GM20000 (cell line): ENCODE measurements at places on chromosomes 6 and 20.

- DNase-seq, result no peak
Observed at GRCh38 chr6:73830119-73830518, 134.1 kb downstream of the CD109 start.

GRCh38 chr6:5667737-5668136 is 339.0 kb downstream of the NRN1 start:
- no peak for DNase-seq

GRCh38 chr6:108074359-108075144 is at the start of gene OSTM1:
OSTM1 (minus strand) TSS chr6:108074741; CDS start chr6:108074651, 90 bp downstream.
- peak; percentile 100 for DNase-seq

DNA sequence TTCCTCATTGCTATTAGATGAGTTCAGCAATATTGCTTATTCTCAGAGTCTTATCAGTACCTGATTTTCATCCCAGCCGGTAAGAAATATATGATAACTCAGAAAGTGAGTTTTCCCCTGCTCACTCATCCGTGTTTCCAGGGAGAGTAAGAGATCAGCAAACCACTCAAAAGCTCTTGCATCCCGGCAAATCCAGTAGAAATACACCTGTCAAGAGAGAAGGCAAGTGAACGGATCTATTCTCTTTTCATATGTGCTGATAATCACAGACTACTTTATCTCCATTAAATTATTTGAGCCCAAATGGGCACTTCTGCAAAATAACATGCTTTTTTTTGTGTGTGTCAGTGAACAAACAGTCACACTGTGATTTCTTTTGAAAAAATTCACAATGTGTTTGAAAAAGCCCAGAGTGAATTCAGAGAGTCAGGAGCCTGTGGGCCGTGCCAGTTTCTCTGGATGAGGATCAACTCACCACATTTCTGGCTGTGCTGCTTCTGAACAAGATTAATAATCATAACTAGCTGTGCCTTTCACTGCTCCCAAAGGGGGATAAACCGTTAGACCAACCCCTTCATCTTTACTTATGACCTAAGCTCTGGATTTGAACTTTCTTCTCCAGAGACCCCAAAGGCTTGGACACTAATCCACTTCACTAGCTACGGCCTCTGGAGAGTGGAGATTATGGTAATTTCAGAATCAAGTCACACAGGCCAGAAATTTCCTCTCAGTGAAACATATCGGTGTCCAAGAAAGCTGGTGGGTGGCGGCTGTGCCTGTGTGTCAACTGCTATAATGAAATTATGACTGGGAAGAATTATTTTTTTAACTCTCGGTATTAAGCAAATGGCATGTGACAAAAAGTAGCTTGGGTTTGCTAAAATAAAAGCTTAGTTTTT is 44.2 kb downstream of the NOX3 start:
- DNase-seq, result no peak

- DNase-seq, result no peak
Observed at GRCh38 chr6:37665304-37665703, 32.4 kb downstream of the MDGA1 start.

DNA sequence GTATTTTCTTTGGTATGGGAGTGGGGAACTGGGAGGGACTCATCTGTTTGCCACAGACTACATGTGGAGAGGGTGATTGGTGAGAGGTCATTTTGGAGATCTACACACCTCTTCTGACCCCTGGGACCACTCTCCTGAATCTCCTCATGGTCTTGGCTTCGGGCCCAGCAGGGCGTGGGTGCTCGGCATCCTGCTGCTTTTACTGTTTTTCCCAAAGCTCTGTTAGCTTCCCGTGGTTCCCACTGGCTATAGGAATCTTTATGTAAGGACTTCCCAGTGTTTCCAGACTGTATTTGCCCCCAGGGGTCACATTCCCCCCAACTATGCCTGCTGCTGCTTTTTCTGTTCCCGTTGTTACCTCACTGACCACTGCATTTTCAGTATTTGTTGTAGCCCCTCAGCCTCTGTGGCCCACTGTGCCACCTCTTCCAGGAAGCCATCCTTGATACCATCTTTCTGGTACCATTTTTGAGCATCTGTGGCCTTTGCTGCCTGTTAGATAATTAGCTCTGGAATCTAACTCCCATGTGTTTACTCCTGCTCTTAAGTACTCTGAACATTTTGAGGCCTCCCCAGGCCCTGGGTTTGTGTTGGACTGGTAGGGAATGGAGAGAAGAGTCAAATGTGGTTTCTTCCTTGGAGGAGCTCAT is 14.9 kb downstream of the PLCG1 start:
- no peak for DNase-seq

GRCh38 chr20:2357114-2357513 is 23.6 kb upstream of the TGM6 start:
- DNase-seq, result no peak

DNA sequence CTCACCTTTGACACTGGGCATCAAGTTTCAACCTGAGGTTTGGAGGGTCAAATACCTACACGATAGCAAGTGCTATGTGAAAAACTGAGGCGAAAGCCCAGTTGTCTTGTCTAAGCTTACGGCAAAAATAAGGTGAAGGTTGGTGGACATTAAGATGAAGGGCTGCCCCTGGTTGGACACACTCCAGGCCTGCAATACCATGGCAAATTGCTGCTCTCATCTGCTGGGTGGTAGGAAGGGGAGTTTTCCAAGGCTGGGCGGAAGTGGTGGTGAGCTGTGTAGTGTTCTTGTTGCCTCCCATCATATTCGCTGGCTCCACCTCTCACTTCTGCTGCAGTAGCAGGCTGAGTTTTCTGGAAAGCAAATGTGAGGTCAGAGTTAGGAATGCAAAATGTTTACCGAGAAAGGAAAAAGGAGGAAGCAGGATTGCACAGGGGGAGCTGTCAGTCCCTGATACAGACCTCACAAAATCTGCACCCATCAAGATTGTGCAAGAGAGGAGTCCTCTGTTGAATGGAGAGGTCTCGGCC is 33.7 kb downstream of the SCP2D1 start:
- DNase-seq, result no peak

DNA sequence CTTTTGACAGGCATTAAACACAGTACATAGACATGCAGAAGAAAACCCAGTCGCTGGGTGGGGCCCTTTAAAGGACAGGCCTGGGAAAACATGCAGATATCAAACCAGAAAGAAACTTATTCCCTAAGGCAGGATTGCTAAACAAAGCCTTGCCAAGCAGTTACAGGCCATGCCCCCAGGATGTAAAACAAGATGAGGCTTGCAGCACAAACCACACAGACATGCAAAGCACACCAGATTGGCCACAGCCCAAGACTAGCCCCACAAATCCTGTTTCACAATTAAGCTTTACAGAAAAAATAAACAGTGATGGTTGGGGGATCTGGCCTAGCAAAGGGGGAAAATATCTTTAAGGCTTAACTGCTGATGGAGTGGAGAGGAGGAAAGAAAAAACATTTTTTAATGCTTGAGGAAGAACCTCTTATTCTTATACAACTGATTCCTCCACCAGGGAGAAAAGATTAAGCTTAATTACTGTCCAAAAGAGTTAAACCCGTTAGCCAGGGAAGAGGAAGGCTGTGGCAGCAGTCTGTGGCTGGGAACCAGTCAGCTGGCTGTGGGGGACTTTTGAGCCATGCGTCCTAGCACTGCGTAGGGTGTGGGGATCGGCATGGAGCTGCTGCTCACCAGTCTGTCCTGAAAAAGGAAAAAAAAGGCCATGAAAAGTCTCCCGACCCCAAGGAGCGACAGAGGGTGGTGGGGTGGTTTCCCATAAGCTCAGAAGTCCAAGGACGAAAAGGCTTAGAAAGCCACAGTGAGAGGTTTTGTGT is 28.4 kb downstream of the COL19A1 start:
- DNase-seq, result no peak

GRCh38 chr6:135506270-135506997 is 8.9 kb upstream of the AHI1 start:
- DNase-seq, result peak; percentile 32

- DNase-seq, result no peak
Observed at GRCh38 chr6:82910820-82911219, 154.8 kb downstream of the UBE3D start.

DNA sequence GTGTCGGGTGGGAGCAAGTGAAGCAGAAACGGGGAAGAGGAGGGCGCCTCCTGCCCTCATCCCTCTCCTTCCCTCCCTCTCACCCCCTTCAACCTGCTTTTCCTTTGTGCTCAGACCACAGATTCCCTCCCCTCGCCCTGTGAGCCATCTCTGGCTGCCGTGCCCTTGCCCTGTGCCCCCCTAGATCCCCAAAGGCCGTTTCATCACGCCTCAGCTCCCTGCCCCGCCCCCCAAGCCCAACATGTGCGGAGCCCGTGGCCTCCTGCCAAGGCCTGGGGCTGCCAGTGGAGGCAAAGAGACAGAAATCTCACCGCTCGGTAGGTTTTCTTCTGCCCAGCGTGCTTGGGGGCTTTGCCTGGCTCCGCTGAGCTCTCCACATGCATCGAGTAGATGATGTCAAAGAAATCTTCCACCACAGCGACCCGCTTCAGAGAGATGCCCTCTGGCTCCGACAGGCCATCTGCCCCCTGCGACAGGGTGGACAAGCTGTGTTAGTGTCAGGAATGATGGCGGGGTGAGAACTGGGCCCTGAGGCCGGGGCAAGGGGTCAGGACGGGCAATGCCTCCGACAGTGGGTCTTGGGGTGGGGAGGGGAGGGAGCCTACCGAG is 57.6 kb downstream of the NOL4L start:
- DNase-seq, result no peak

DNA sequence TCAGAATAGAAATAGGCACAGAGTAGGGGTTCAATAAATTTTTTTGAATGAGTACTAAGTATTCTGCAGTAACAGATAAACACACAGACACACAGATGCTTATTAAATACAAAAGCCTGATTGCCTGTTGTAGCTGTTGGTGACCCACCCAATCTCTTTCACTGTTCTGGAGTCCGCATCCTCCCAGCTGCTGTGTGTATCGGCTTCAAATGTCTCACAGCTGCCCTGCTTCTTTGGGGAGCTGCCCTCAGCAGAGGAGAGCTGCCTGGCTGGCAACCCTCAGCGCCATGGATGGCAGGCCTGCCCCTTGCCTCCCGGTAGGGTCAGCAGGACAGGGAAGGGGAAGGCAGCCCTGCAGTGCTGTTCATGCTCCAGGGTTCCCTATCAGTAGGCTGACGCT is 85.9 kb upstream of the PRND start:
- DNase-seq, result no peak

- no peak for DNase-seq
Observed at GRCh38 chr20:10769700-10770099, 95.9 kb upstream of the JAG1 start.

- no peak for DNase-seq
Observed at GRCh38 chr6:107533415-107534059, 43.6 kb downstream of the SOBP start.

- DNase-seq, result no peak
Observed at GRCh38 chr6:25342802-25343201, 63.6 kb downstream of the CARMIL1 start.

DNA sequence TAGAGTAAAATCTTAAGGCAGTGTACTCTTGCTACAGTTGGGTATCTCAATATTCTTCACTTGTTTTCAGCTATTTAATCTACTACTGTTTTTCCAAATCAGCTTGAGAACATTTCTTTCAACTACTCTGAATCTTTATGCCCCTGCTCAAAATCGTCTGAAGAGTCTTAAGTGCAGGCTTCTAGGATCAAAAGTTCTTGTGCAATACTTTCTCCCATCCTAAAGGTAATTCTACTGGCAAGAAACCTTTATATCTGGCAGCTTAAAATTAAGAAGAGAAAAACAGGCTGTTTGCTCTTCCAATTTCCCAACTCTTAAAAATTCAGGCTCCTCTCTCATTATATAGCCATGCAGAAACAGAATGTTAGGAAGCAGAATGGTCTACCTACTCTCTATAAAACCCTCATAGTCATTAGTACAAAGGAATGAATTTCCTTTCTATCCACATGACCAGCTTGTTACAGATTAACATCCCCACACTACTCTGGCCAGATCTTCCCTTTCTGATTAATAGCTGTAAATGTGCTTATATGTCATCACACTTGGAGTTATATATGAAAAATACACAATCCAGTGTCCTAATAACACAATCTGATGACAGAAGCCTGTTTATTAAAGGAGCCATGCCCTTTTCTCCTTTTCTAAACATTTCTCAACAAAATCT is 122.2 kb upstream of the FAM184A start:
- DNase-seq, result no peak

- DNase-seq, result no peak
Observed at GRCh38 chr6:14270925-14271788, 153.6 kb downstream of the CD83 start.

- DNase-seq, result peak; percentile 70
Observed at GRCh38 chr20:2469991-2470422, 582 bp downstream of the SNRPB start.

GRCh38 chr20:32006841-32007786 is 3.1 kb upstream of the CCM2L start:
- no peak for DNase-seq

DNA sequence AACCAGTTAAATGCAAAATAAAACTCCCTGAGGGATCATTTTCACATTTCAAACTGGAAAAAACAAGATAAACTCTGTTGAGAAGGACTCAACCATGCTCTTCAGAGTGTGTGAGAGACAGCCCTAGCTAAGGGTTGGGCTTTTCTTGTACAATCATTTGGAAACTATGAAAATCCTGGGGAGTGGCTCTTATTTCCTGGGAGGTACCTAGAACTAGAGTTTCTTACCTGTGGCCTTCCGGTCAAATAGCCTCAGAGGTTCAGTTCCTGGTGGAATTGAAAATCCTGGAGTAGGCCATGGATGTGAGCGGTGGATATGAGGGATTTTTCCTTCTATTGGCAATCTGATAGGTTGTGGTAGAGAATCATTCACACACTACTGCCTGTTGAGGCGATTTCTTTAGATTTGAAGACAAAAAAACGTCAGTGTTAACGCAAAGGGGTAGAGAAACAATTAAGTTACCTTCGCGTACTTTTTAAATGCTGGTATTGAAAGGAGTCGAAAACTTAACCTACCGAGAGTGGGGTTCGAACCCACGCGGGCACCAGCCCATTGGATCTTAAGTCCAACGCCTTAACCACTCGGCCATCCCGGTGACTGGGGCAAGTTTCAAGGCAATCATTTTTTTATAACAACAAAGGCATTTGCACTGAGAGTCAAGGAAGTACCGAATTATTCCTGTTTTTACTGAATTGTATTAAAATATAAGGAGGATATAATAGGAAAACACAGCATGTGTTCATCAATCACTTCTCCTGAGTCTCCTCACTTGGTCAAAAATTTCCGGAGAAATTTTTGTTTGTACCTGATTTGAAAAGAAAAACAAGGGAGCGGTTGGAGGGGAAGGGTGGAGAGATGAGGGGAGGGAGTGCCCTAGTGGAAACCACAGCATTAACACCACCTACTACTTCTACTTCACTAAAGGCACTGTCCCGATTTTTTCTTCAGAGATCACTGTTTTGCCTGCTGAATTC is 191.3 kb downstream of the OR2B2 start:
- DNase-seq, result peak; percentile 40
